ENCODE measurements at places on chromosomes 6 and 20. TPM values are rescaled to one million over a fixed set of nuclear protein-coding genes. Genes with fewer than 3 reads are reported as not detected.
A peak's percentile ranks its signal among the peaks of the same experiment; 100 is the strongest.

The PACSIN1 gene
- not detected for total RNA-seq

The NR2E1 gene
- total RNA-seq, result not detected

The ASIP gene
- not detected for total RNA-seq

The CASS4 gene
- total RNA-seq, result 5.3 TPM

The PCK1 gene
- 174 TPM for total RNA-seq

The APCDD1L gene
- total RNA-seq, result not detected

The MED23 gene
- 19.3 TPM for total RNA-seq

The EFCAB8 gene
- total RNA-seq, result not detected

GRCh38 chr20:33709905-33710541 is 10.1 kb downstream of the PXMP4 start:
- DNase-seq, result no peak

DNA sequence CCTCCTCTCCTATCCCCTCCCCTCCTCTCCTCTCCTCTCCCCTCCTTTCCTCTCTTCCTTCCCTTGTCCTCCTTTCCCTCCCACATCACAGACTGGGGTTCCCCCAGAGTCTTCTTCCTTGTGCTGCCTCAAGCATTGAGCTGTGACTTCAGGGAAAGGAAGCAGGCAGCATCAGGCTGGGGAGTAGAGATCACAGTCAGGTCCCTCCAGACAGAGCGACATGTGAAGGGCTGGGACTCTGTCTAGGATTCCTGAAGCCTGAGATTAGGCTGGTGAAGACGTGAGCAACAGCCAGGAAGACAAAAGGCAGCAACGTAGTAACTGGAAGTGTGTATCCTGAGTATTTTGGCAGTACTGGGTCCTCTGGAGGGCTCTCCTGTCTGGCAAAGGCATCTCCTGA is 265.4 kb upstream of the SUPT3H start:
- DNase-seq, result no peak

DNA sequence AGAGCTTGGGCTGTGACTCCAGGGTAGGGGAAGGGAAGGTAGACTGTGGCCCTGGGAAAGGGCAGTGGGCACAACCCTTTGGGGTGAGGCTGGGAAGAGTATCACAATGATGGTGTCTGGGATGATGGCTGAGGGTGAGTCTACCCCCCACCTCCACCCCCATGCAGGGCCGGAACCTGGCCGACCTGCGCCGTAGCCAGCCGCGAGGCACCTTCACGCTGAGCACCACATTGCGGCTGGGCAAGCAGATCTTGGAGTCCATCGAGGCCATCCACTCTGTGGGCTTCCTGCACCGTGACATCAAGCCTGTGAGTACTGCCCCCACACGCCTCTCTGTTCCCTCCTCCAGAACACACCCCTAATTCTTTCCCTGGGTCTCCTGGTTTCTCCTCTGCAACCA is 10.1 kb downstream of the TTBK1 start:
- no peak for DNase-seq

DNA sequence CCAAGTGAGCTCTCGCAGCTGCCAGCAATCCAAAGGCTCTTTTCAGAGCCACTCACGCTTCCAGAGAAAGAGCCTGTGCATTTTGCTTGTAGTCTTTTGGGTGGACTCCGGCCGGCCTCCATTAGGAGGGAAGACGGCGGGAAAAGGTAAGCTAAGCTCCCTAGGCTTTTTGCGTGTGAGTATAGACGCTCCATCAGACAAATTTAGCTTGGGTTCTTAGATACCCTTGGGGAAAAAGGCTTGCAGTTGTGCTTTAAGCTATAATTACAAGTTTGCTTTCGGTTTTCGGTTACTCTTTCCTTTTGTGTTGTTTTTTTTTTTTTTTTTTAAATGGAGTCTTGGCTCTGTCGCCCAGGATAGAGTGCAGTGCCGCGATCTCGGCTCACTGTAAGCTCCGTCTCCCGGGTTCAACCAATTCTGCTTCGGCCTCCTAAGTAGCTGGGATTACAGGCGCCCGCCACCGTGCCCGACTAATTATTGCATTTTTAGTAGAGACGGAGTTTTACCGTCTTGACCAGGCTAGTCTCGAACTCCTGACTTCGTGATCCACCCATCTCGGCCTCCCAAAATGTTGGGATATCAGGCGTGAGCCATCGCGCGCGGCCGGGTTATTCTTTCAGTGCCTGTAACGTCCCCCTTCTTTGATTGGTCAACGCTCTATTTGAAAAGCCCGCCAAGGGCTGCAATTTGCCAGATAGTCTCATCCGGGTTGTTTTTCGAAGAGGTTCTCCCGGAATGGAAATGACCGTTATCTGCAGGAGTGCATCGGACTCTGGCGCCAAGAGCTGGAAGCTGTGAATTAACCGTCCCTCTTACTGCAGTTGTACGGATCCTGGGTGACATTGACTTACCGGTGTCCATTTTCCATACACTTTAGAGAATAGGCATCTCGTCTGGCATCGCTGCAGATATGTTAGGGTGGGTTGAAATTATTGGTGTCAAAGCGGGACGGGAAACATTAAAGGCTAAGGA is 18.1 kb downstream of the OR2B2 start:
- peak; percentile 78 for DNase-seq

DNA sequence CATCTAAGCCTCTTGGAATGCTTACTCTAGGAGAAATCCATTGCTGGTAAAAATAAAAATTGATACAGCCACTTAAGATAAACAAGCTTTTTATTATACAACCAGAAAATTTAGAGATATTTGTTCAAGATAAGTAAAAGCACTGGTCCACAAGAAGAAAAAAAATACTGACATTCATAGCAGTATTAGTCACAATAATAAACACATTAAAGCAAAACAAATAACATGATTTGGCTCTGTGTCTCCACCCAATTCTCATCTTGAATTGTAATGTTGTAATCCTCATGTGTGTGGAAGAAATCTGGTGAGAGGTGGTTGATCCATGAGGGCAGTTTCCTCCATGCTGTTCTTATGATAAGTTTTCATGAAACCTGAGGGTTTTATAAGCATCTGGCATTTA is 1093.5 kb upstream of the ADGRB3 start:
- DNase-seq, result no peak

DNA sequence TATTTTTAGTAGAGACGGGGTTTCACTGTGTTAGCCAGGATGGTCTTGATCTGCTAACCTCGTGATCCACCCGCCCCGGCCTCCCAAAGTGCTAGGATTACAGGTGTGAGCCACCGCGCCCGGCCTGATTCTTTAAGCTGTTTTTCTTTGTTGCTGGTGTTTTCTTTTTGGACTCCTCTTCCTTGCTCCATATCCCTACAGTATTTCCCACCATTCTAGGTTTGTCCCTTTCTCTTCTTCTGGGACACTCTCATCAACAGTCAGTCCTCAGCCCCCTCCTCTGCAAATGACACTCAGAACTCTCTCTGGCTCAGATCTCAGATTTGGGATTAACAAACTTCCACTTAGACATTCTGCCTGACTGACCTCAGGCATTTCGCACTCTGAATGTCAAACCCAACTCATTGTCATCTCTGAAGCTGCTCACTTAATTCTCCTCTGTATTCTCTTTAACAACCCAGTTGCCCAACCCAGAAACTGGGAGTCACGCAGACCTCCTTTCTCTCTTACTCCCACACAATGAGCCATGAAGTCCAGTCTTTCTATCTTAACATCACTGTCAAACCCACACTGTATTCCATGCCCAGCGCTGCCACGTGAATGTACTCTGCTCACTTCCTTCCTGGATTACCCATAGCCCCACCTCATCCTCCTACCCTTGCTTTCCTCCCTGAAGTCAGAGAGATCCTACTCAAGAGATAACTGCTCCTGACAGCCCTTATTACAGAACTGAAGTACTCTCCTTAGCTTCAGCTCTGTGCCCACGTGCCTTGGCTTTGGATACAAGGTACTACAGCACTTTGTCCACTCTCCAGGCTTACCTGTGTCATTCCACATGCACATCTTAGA is 2.6 kb downstream of the MPIG6B start:
- no peak for DNase-seq

DNA sequence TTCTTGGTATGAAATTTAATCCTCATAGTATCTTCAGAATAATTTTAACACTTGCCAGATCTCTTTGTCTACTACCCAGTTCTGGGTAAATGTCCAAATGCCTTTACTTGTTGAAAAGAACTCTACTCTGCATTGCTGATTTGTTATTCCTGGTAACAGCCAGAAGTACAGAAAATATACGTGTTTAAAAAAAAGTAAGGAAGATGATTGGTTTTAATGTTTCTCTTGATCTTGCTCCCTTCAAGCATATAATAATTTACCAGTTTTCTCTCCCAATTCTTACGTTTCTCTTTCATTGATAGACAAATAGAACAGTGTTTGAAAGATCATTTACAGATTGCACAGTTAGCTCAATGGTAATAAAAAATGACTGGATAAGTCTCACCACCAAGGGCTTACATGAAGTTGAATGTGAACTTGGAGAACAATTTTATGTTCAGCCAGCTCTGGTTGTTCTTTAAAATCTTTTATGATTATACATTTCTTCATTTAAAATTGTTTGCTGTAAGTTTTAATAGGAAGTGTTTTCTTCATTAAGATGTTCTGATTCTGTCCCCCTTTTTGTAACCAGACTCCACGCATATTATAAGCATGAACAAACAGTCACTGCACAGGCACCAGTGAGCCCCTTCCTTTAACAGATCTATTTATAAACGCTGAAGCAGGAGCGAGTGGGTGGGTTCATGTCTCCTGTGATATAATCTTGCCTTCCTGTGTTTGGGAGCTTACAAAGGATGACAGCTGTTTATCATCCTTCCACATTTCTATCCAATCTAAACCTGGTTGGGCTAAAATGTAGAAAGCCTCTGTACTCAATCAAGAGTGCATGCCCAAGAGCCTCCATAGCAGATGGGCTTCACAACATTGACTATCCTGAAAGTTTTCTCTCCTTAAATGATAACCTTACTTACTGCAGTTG is 299.5 kb downstream of the PRL start:
- no peak for DNase-seq

DNA sequence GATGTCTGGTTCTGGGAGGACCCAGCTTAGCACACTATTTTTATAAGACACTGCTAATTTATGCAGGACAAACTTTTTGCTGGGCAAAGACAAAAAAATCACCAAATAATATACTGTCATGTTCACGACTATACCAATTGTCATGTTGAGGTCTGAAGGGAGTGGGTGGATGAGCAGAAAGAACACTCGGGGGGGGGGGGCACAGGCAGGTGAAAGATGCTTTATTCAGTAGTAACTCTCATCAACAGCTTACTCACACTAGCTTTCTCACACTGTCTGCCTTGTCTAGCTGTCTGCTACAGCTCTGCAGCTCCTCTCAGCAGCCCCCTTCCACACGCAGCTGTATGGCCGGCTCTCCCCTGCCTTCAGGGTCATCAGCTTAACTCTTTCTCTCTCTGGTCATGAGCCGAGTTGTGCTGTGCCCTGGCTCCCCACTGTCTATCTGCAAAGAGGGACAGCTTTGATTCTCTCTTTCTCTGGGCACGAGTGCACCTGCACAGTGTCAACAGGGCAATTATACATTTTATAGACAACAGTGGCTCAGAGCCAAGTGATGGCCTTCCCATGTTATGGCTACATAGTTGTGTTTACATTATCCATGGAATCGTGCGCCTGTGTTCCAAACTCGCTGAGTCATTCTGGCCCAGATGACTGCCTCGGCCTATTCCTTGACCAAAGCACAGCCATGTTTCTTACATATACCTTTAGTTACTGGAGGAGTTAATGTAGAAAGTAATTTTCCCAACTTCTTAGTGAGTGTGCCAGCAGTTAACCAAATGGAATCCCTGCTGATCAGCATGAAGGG is 187.7 kb upstream of the PRSS16 start:
- no peak for DNase-seq

- DNase-seq, result no peak
These were observed 18.9 kb upstream of the TRAF3IP2 start for GRCh38 chr6:111624401-111625098.

GRCh38 chr6:145189836-145190235 is 545.5 kb downstream of the EPM2A start:
- no peak for DNase-seq

GRCh38 chr6:25963426-25964123 is 973 bp downstream of the TRIM38 start:
- DNase-seq, result no peak

DNA sequence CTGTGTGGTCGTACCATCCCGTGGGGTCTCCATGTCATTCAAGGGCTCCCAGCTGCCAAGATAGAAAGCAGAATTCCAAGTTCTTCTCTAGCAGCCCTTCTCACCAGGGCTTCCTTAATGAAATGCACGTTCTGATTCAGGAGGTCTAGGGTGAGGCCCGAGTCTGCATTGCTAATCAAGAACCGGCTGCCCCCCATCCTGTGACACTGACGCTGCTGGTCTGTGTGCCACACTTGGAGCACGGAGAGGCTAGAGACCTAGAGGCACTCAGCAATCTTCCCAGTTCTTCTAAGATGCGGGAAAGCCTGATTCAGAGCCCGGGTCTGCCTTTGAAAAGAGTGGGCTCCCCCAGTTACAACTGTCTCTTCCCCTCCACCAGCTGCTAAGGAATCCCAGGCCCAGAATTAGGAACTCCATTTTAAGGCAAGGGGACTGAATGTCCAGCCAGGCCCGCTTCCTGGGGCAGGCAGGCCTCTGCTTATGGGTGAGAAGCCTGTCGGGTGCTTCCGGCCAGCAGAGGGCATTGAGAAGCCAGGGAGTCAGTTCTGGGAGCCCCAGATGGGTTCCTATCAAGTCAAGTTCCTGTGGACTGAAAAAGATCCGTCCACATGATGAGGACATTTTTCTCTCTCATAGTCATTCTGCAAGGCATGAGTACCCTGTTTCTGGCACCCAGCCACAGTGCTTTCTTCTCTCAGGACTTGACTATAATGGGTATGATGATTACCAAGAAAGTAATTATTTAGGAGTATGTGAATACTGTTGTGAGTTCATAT is 69.8 kb upstream of the RIN2 start:
- DNase-seq, result peak; percentile 35

DNA sequence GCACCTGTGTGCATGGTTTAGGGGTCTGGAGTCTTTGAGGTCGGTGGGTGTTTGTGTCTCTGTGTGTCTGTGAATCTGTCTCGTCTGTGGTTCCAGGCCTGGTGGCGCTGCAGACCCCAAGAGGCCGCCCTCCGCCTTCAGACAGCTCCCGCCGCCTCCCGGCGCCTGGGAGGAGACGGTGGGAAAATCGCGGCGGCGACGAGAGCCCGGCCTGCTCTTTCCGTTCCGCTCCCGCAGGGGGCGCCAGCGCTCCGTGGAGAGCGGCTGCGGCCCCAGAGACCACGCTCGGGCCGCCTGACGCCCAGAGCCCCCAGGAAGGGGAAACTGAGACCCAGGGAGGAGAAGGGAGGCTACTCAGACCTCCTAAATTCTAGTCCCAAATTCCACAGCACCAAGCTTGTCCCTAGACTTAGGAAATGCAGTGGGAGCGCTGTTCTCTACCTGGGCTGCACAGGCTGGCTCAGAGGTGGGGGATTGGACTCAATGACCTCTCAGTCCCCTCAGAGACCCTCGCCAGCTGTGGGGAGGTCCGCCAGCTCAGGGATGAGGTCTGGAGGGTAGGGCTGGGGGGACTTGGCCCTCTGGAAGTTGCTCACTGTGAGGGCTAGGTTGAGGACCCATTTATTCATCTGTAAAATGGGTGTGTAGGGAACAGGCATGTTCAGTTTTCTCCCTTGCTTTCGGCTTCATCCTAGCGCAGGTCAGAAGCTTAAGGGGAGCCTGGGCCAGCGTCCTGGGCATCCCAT is 36.9 kb upstream of the BLCAP start:
- DNase-seq, result peak; percentile 35

All from omental fat pad (tissue), 4 donors.